ENCODE measurements at places on chromosomes 4 and X.

- DNase-seq = peak; percentile 67
Observed at GRCh38 chr4:183348706-183349659, 26.8 kb upstream of the CLDN24 start.

DNA sequence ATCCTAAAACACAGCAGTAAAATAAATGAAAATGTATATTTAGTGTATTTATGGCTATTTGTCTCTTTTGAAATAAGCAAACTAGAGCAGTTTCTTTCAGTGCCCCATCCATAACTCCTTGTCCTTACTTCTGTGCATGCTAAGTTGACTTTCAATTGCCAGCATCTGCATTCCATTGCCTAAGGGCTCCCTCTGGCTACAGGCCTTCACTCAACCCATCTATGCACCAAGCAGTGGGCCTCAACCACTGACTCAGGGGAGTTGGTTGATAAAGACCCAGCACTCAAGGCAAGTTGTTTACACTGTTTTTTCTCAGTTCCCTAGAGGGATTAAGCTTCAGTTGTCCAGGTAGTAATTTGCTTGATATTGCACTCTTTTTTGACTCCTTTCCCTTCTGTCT is 265.7 kb downstream of the IQCM start:
- no peak for DNase-seq

DNA sequence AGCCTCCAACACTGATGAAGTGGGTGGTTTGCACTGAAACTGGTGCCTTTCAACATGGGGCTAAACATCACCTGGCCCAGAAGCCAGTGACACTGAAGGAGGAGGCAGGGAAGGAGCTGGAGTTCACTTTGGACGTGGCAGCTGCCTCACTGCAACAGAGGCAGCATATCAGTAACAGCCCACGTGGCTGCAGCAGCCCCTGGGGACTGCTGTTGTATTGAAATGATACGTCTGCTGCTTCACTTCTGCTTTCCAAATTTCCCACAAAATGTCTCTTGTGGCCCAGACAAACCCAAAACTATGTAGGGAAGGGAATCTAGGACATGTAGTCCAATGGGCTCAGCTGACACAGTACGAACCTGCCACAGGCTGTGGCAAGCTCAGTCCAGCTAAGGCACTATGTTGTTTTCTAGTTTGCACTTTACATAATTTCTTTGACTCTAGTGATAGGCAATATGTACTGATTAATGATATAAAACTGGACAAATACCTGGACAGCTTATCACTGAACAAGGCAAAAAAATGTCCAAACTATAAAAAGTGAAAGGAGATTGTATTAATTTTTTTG is 84.7 kb upstream of the RAPGEF2 start:
- DNase-seq = no peak

DNA sequence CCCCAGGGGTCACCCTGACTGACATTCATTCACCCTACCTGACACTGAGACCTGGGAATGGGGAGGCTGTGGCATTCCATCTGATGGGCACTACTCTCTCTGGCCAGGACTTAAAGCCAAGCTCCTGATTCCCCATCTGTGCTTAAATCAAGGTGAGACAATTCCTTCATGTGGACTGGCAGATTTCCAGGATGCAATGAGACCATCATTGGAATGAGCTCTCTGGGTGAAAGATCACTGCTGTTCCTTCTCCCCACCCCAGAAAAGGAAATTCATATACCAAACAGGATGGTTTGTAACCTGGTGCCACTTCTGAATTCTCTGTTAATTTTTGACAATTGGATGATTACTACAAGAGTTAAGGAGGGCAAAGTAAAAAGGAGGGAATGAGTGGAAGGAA is 354.8 kb downstream of the MID1IP1 start:
- no peak for DNase-seq

DNA sequence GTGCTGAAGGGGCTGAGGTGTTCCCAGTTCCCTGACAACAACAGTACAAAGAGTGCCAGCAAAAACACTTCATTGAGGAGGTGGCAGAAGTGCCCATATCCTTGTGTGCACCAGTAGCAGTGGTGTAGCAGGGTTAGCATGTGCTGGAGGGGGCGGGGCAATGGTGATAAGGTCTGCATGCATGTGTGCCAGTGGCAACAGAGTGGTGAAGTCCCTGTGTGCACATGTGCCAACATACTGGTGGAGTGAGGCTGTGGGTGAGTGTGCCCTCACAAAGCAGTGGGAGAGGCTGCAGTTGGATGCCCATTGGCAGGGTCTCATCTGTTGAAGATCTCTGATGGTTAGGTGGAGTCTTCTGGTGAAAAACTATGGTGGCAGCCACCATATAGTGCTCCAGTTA is 994.6 kb downstream of the PCDH19 start:
- no peak for DNase-seq

GRCh38 chr4:7686070-7686870 is 251.5 kb upstream of the PSAPL1 start:
- no peak for DNase-seq

- DNase-seq = peak; percentile 87
Observed at GRCh38 chrX:19682712-19683331, 167.5 kb upstream of the MAP3K15 start.

DNA sequence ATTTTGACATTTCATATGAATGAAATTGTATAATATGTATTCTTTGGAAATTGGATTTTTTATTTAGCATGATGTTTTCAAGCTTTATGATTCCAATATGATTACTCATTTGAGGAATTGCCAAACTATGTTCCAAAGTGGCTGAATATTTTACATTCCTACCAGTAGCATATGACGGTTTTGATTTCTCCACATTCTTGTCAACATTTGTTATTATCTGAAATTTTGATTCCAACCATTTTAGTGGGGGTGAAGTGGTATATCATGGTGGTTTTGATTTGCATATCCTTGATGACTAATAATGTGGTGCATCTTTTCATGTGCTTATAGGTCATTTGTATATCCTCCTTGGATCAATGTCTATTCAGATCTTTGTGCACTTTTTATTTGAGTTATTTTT is 2.6 kb upstream of the BEX1 start:
- no peak for DNase-seq

GRCh38 chr4:139934708-139935195 is 219.2 kb downstream of the MAML3 start:
- DNase-seq = no peak

- DNase-seq = no peak
Observed at GRCh38 chr4:75004755-75005668, 72.1 kb downstream of the PARM1 start.

GRCh38 chr4:188728359-188728758 is 589.1 kb downstream of the TRIML1 start:
- no peak for DNase-seq

DNA sequence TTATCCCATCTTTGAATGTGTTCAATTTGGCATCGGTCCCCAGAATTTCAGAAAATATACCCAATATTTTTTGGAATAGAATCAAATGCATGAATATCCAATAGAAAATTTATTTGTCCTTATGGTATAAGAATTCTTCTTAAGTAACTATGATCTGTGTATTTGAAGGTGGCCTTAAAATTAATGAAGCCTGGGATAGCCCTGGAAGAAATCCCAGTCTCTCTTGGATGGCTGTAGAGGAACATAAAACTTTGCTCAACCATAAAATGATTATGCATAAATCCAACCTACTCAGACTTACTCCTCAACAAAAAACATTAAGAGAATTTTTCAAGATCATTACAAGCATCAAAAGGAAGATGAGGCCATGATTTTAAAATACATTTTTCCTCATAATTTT is 269.4 kb upstream of the SMIM31 start:
- no peak for DNase-seq

All from activated CD4-positive, alpha-beta T cell treated with anti-CD3 and anti-CD28 coated beads for 36 hours (primary cell).